ENCODE measurements at places on chromosomes 12 and 14. TPM values are rescaled to one million over a fixed set of nuclear protein-coding genes. Genes with fewer than 3 reads are reported as not detected.

DNA sequence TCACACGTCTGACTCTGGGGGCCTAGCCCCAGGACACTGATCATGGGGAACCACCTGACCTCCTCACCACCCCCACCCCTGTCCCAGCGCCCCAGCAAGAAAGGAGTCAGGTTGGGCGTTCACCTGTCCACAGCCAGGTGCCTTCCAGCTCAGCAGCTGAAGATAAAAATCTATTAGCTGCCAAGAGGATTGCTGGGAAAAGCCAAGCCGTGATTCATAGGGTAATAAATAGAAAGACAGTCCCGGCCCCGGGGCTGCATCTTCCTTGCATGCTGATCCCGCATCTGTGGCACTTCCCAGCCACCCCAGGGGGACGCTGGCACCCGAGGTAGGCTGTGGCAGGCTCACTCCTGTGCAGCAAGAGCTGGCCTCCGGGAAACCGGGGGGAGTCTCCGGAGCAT, 70.2 kb upstream of the NCOR2 start:
- H3K27ac ChIP-seq, result no peak overlapping the region
- DNase-seq, result no peak
- H3K4me1 ChIP-seq, result no peaks in the 10 kb centered on the region
- H3K36me3 ChIP-seq, result no peaks in the 10 kb centered on the region
- no peak overlapping the region for H3K4me3 ChIP-seq

GRCh38 chr14:32224737-32225377, 21.8 kb upstream of the RNU6-8 start:
- no peak for DNase-seq
- no peaks in the 10 kb centered on the region for H3K27me3 ChIP-seq
- no peak overlapping the region for H3K27ac ChIP-seq
- H3K4me1 ChIP-seq, result no peaks in the 10 kb centered on the region

DNA sequence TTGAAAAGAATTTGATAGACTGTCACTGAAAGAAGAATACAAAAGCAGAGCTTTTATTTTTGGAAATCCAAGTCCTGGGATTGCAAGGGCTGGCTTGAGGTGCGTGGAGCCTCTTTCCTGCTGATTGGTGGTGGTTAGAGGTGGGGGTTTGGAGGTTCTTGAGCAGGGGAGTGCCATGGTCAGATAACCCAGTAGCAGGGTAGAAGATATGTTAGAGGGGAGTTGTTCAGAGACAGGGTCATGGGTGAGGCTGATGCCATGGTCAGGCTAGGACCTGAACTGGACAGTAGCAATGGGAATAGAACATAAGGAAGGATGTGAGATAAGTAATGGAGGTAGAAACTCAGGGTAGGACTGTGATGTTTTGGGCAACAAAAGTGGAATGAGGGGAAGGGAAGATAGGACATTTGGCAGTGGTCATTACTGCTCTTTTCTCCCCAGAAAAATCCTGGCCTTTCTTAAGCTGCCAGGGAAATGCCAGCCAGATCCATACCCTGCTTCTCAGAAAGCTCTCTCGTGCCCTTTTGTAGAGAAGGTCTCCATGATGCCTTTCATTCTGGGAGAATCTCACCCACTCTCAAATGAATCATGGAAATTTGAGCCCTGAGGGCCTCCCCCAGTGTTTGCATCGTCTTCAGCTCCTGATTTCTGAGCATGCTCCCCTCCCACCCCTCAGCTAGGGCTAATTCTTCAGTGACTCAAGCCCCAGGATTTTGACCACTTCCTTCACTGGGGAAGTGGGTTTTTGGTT, 9.5 kb downstream of the EMP1 start:
- no peaks in the 10 kb centered on the region for H3K27me3 ChIP-seq
- no peak overlapping the region for H3K4me3 ChIP-seq
- H3K36me3 ChIP-seq, result no peaks in the 10 kb centered on the region

TSHR gene
- total RNA-seq, result not detected

DNA sequence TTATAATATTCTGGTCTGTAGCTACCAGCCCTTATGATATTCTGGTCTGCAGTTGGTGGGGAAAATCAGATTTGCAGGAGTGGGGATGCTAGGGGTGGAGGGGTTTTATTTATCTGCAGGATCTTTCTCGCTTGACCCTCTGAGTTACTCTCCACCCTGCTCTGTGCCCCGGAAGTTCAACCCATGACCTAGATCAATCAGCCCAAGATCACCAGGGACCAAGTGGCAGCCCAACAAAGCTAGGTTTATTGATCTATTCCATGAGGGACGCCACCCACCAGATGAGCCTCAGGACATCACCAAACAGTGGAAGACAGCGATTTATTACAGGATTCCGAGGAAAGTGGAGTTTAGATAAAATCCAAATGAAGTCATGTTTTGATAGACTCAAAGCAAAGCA, 25.8 kb upstream of the C12orf76 start:
- H3K36me3 ChIP-seq, result no peaks in the 10 kb centered on the region
- no peak overlapping the region for H3K27ac ChIP-seq
- no peak overlapping the region for H3K4me3 ChIP-seq
- no peaks in the 10 kb centered on the region for H3K4me1 ChIP-seq
- no peaks in the 10 kb centered on the region for H3K27me3 ChIP-seq

DNA sequence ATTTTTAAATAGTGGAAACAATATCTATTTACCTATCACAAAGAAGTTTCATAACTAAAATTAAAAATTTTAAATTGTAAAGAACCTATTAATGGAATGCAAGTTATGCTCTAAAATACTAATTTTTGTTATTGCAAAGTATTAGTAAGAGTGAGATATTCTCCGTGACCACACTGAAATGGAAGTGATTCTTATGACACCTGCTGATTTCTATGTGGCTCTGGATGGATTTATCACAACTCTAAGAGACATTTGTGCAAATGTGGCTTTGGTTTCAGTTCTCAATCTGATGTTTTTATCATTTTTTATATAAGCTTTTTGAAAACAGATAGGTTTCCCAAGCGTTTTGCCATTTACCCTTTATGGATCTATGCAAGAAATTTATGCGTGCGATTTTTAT, 497.8 kb downstream of the NAV3 start:
- H3K27me3 ChIP-seq, result no peaks in the 10 kb centered on the region
- no peaks in the 10 kb centered on the region for H3K36me3 ChIP-seq
- DNase-seq, result no peak
- H3K4me3 ChIP-seq, result no peak overlapping the region
- H3K4me1 ChIP-seq, result no peaks in the 10 kb centered on the region

- no peaks in the 10 kb centered on the region for H3K27me3 ChIP-seq
- H3K36me3 ChIP-seq, result no peaks in the 10 kb centered on the region
These were observed 135.3 kb upstream of the SOX5 start for GRCh38 chr12:24084800-24085199.

- no peak overlapping the region for H3K4me3 ChIP-seq
- H3K36me3 ChIP-seq, result no peaks in the 10 kb centered on the region
- H3K27ac ChIP-seq, result peak overlapping the region; percentile 24
- H3K27me3 ChIP-seq, result no peaks in the 10 kb centered on the region
These were observed 57.2 kb upstream of the USP44 start for GRCh38 chr12:95608252-95609033.

DNA sequence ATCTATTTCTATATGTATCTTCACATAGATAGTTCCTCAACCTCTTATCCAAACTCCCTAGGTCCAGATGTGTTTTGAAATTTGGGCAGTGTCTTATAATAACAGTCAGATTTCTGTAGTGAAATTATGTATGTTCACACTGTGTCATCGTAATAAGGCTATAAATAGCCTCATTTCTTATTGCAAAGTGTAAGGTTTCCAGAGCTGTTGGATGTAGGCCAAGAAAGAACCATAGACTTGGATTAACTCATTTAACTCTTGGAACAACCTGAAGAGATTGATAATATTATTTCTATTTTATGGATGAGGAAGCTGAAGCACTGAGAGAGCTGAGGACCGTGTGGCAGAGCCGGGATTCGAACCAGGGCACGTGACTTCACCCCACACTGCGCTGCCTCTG, 49.0 kb upstream of the PIWIL1 start:
- no peak overlapping the region for H3K27ac ChIP-seq
- H3K27me3 ChIP-seq, result no peaks in the 10 kb centered on the region

DNA sequence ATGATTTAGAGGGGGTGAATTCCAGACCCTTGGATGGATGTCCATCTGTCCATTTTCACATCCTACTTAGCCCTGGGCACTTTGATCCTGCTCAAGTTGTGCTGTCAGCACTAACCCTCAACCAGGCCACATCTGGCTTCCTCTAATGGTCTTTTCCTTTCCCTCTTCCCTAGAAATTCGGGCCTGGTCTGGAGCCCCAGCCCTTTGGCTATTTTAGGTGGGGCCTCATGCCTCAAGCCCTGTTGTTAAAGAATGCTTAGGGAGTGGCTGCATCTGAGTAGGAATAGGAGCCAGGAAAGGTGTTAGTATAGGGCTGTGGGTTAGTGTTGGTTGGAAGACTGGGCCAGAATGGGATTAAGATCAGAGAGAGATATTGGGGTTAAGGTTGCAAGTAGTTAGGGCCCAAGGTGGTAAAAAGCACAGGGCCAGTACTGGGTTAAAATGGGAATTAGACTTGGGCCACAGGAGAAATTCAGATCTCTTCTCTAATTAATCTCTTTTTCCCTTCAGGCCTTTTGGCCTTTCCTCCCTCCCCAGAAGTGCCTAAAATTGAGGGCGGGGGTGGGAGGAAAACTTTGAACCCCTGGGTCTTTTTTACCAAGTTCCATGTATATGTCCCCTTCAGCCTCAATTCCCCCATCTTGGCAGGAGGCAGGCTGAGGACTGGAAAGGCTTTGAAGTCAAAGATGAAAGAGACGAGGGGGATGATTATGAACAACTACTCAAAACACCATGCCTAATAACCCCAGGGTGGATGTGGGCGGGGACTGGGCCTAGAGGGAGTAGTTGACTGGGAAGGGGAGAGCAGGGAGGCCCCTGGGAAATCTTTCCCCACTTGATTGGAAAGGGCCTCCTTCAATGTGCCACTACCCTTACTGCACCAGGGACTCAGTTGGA, 4.0 kb upstream of the ZNF385A start:
- H3K36me3 ChIP-seq, result no peaks in the 10 kb centered on the region
- DNase-seq, result no peak
- no peaks in the 10 kb centered on the region for H3K27me3 ChIP-seq
- H3K4me1 ChIP-seq, result no peaks in the 10 kb centered on the region

GRCh38 chr14:104588066-104588857, 8.7 kb downstream of the C14orf180 start:
- DNase-seq, result no peak
- H3K4me1 ChIP-seq, result no peaks in the 10 kb centered on the region
- H3K36me3 ChIP-seq, result no peaks in the 10 kb centered on the region
- no peak overlapping the region for H3K4me3 ChIP-seq

GRCh38 chr12:22234561-22234960, 99.9 kb downstream of the ST8SIA1 start:
- no peaks in the 10 kb centered on the region for H3K36me3 ChIP-seq

GPR84 gene
- total RNA-seq, result not detected

TAS2R13 gene
- 2.2 TPM for total RNA-seq

DNA sequence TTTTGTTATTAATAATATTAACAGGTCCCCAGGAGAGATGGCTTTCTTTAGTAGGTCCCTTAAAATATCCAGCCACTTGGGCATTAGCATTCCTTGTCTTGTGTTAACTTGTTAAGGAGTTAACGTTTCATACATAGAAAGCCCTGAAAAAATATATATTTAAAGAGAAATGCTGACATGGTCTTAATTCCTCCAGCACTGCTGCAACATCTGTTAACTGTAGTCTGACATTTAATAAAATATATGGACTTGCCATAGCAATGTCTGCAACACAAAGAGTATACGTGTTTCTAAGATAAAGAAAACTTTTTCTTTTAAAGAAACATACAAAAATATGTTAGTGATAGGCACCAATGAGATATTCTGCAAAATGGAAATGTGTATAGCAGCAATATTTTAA, 10.0 kb downstream of the SLC38A4 start:
- H3K27ac ChIP-seq, result peak overlapping the region; percentile 92
- no peaks in the 10 kb centered on the region for H3K36me3 ChIP-seq
- no peaks in the 10 kb centered on the region for H3K27me3 ChIP-seq

CYP27B1 gene
- total RNA-seq, result 0.25 TPM

- H3K36me3 ChIP-seq, result no peaks in the 10 kb centered on the region
- no peaks in the 10 kb centered on the region for H3K27me3 ChIP-seq
- H3K4me3 ChIP-seq, result no peak overlapping the region
- no peak for DNase-seq
- no peaks in the 10 kb centered on the region for H3K4me1 ChIP-seq
These were observed 87.7 kb downstream of the SAMD4A start for GRCh38 chr14:54654605-54655004.

HAL gene
- 181 TPM for total RNA-seq

SYNE3 gene
- total RNA-seq, result 3.7 TPM

- H3K36me3 ChIP-seq, result no peaks in the 10 kb centered on the region
- peak; percentile 41 for DNase-seq
- peak overlapping the region; percentile 69 for H3K4me3 ChIP-seq
- no peaks in the 10 kb centered on the region for H3K27me3 ChIP-seq
- H3K27ac ChIP-seq, result peak overlapping the region; percentile 90
- H3K4me1 ChIP-seq, result peaks cover 37% of the 10 kb centered on the region
These were observed 601 bp downstream of the ZNF839 start for GRCh38 chr14:102320033-102320660.

- H3K27me3 ChIP-seq, result no peaks in the 10 kb centered on the region
- no peak overlapping the region for H3K27ac ChIP-seq
- H3K36me3 ChIP-seq, result no peaks in the 10 kb centered on the region
- H3K4me1 ChIP-seq, result no peaks in the 10 kb centered on the region
These were observed 128.8 kb upstream of the DYRK2 start for GRCh38 chr12:67519484-67520433.

DNA sequence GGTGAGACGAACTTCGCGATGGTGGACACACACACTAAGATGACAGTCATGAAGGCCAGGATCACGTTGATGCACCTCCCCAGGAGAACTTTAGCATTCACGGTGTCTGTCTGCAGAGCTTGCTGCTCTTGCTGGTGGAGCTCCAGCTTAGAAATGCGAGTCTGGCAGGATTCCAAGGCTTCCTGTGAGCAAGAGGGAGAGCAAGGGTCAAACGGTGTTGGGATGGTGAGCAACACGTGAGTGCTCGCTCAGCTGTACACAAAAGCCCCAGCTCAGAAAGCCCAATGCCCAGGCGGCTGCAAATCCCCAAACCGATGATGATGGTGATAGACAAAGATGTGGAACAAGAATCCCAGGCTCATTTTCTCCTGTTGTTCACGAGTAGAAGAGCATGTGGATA, 78.8 kb downstream of the TMCC3 start:
- peaks cover 5% of the 10 kb centered on the region for H3K4me1 ChIP-seq
- H3K27ac ChIP-seq, result no peak overlapping the region
- no peaks in the 10 kb centered on the region for H3K36me3 ChIP-seq
- DNase-seq, result peak; percentile 97

- H3K27ac ChIP-seq, result no peak overlapping the region
- H3K27me3 ChIP-seq, result no peaks in the 10 kb centered on the region
- no peak overlapping the region for H3K4me3 ChIP-seq
- no peak for DNase-seq
These were observed 289.9 kb downstream of the AKAP6 start for GRCh38 chr14:32618991-32619390.

RDH12 gene
- total RNA-seq, result 0.22 TPM

GRCh38 chr14:75441728-75442127, 13.9 kb downstream of the JDP2 start:
- no peaks in the 10 kb centered on the region for H3K27me3 ChIP-seq

RNASE2 gene
- total RNA-seq, result 0.29 TPM

GRCh38 chr12:82803201-82803600, 116.5 kb downstream of the TMTC2 start:
- H3K27ac ChIP-seq, result no peak overlapping the region
- no peaks in the 10 kb centered on the region for H3K4me1 ChIP-seq
- H3K4me3 ChIP-seq, result no peak overlapping the region
- no peaks in the 10 kb centered on the region for H3K27me3 ChIP-seq

GRCh38 chr12:26282339-26282940, 87.1 kb downstream of the SSPN start:
- H3K27me3 ChIP-seq, result no peaks in the 10 kb centered on the region
- H3K27ac ChIP-seq, result no peak overlapping the region
- no peak for DNase-seq
- no peaks in the 10 kb centered on the region for H3K4me1 ChIP-seq
- no peaks in the 10 kb centered on the region for H3K36me3 ChIP-seq

TAS2R7 gene
- not detected for total RNA-seq

CLMN gene
- 18.4 TPM for total RNA-seq
